ENCODE measurements at places on chromosomes 4 and X.
A peak's percentile ranks its signal among the peaks of the same experiment; 100 is the strongest.

- DNase-seq, result no peak
Measured at GRCh38 chr4:108838451-108838850, 75.6 kb upstream of the ETNPPL start.

DNA sequence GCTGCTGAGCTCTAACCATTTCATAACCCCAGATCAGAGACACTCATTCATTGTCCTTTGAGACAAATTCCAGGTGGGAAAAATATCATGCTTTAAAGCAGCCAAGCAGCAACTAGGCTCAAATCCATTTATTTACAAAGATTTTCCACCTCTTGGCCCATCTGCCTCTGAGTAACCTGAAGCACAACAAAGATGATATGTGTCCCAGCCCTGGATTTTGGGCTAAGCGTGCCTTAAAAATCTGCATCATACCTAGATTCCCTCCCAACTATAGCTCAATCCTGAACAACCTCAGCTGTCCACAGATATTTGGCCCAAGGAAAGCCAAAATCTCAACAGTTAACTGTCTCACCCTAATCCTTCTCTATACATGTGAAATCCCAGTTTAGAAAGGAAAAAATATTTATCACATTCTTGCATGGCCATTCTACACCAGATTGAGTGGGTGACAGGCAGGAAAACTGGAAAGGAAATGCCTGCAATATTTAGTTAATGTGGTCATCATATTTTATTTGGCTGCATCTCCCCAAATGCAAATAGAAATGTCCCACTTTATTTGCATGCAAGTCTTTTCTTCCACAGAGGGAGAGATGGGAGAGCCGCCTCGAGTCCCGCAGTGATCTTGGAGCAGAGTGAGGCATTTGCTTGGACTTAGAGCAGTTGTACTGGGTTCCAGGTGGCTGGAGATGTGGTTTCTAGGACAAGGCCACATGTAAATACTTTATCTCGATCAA is 146.4 kb upstream of the EOLA2 start:
- no peak for DNase-seq

DNA sequence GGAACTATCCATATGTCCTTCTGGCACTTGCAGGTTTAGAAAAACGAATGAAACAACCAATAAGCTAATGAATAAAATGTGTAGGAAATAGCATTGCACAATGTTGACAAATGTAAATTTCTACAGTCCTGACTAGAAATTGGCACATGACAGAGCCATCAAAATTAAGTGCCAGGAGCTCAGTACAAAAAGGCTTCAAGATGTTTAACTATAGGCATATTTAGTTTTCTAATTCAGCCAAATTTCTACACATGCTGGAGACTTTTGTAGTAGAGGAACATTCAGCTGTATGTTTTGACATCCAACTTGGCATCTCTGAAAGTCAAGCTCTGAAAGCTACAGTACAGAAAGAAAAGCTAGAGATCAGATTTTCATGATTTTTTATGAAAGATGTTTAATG is 1999.4 kb upstream of the AGA start:
- DNase-seq, result no peak

GRCh38 chr4:98421111-98421510 is 159.9 kb downstream of the RAP1GDS1 start:
- DNase-seq, result no peak

DNA sequence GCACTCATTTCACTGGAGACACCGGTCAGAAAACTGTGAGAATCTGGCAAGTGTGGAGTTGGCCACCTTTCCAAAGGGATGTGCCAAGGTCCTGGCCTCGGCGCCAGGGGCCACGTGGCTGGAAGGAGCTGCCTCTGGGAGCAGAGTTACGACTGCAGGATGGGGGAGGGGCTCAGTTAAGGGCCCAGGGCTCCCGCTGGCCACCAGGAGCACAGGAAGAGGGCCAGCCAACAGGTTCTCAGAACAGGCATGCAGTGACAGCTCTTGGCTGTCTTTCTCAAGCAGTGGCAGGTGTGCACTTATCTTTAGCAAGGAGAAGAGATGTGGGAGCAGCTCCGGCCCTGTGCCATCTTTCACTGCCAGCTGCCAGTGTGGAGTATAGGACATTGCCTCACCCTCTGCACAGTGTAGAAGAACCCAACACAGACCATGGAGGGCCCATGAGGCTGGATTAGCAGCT is 115.9 kb upstream of the RBPJ start:
- peak; percentile 51 for DNase-seq
